ENCODE measurements at places on chromosomes 6 and 20.

DNA sequence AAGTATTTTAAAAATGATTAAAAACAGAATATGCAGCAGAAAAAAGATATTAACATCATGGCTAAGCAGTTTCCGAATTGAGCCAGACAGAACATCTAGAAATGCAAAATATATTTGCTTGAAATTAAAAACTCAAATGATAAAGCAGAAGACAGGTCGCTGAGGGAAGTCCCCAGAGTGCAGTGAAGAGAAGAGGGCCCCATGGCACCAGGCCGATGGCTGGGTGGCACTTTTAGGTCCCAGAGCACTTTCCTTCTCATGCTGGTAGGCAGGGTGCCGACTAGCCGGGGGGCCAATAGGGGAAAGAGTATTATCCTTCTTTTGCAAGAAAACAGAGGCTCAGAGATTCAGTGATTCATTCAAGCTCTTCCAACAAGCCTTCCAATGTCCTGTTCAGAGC is 58.9 kb downstream of the MYH7B start:
- no peak for DNase-seq

DNA sequence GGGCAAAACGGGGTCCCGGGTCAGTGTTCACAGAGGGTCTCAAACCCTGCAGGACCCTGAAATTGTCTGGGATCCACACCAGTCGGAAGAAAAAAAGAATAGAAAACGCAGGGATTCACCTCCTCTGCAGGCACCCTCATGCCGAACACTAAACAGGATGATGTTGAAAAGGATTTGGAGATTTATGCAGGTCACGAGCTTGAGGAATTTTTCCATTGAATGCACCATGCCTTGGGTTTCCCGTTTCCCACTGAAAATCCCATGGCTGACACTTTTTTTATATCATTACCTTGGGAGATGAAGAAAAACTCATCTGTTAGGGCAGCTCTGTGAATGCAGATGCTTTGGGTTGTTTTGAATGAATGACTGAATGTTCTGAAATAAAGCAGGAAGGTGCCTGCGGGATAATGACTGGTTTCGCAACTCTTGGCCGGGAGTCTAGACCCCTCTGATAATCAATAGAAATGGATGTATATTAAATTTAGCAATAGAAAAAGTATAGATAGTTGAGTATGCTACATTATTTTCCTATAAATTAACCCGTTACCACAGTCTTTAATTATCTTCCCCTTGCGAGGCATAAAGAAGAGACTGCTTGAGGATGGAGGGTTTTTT is 147.5 kb upstream of the AFDN start:
- no peak for DNase-seq

GRCh38 chr6:161138543-161139303 is 135.1 kb downstream of the AGPAT4 start:
- no peak for DNase-seq

- no peak for DNase-seq
These were observed 81.3 kb downstream of the SAMD5 start for GRCh38 chr6:147589739-147590250.

- DNase-seq = no peak
These were observed 139.1 kb upstream of the GMDS start for GRCh38 chr6:2384528-2384927.

- DNase-seq = no peak
These were observed 40.9 kb downstream of the CDKAL1 start for GRCh38 chr6:20575125-20575524.

GRCh38 chr6:25413207-25413905 is 134.2 kb downstream of the CARMIL1 start:
- DNase-seq = no peak

DNA sequence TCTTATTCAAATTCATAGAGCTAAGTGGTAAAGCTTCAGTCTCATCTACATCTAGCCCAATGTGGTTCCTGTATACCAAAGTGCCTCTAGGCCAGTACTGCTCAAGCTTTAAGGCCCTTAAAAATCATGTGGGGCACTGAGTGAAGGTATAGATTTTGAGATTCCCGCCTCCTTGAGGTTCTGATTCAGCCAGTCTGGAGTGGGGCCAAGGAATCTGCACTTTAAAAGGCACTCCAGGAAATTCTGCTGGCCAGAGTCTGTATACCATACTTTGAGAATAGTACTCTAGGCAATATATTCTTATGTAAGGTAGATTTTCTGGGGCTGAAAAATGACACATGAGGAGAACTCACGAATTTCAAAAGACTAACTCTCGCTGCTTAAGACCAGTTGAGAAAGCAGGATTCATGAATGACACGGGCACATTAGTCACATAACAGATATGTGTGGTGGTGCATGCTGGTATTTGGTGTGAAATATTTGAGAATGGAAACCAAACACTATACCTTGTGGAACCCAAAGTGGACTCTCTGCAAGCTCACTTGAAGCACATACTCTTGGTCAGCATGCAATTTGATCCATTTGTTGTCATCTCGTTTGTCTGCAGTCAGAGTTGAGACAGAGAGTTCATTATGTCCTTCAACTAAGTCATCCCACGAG is 47.6 kb upstream of the SIM1 start:
- no peak for DNase-seq

DNA sequence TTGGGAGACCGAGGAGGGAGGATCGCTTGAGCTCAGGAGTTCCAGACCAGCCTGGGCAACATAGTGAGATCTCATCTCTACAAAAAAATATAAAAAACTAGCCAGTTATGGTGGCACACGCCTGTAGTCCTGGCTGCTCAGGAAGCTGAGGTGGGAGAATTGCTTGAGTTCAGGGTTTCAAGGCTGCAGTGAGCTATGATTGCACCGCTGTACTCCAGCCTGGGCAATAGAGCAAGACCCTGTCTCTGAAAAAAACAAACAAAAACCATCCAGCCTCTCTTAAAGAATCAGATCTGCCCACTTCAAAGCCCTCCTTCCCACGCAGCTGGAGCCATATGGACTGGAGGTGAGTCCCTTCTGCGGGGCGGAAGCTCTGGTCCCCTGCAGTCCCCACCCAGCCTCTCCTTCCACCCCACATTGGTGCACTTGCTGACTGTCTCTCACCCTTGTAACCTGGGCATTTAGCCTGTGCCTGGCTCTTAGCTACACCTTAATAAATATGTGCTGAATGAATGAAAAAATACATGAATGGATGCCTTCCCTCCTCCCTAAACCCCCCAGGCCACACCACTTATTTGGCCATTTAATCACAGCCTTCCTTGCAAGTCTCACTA is 7.2 kb upstream of the PARD6B start:
- no peak for DNase-seq

DNA sequence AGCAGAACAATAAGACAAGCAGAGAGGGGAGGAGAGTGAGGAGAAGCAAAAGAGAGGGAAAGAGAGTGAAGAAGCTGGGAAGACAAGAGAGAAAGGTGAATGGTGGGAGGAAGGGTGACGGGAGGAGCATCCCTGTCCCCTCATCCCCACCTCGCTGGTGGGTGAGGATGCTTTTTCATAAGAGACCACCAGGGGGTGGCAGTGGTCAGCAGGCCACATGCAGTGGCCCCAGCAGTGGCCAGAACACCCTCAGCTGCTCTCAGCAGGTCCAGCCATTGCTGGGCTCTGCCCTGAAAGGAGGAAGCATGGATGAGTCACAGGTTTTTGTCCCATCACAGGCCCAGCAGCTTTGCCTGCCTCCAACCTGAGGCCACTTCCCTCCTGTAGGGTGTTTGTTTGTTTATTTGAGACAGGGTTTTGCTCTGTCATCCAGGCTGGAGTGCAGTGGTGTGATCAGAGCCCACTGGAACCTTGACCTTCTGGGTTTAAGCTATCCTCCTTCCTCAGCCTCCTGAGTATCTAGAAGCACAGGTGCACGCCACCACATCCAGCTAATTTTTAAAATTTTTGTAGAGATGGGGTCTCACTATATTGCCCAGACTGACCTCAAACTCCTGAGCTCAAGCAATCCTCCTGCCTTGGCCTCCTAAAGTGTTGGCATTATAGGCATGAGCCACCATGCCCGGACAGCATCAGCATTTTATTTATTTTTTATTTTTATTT is 24.0 kb downstream of the FGD2 start:
- no peak for DNase-seq

- no peak for DNase-seq
These were observed 1.4 kb upstream of the HSP90AB1 start for GRCh38 chr6:44245391-44245911.

DNA sequence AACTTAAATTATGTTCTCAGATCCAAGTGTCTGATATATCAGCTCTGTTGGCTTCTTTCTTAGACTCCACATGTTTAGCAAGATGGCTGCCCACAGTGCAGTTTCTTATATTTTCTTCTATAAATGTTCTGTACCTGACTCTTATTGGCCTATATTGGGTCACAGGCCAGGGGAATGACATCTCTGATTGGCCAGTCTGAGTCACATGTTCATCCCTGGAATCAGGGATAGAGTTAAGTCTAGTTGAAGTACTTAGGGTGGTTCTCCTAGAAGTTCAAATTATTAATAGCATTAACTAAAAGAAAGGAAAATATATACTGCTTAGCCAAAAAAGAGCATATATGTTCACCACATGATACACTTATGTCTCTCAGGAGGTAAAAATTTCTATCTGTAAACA is 105.3 kb upstream of the SLC22A16 start:
- no peak for DNase-seq

GRCh38 chr6:41684311-41685180 is 46.3 kb downstream of the MDFI start:
- DNase-seq = no peak

DNA sequence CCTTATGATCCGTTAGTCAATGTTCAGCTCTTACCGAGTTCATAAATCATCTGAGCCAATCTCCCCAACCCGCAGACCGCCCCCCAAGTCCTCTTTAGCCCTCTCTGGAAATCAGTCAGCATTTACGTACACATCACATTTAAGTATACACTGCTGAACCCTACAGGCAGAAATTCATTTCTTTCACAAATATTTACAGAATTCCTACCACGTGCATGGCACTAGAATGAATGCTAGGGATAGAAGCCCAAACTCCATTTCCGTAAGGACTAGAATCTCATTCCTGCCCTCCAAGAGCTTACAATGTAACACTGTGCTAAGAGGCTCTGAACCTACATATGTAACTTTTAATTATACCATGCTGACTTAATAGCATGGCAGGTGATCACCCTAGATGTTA is 1.8 kb downstream of the OSER1 start:
- no peak for DNase-seq

GRCh38 chr6:43254138-43254817 is 11.0 kb downstream of the TTBK1 start:
- no peak for DNase-seq

DNA sequence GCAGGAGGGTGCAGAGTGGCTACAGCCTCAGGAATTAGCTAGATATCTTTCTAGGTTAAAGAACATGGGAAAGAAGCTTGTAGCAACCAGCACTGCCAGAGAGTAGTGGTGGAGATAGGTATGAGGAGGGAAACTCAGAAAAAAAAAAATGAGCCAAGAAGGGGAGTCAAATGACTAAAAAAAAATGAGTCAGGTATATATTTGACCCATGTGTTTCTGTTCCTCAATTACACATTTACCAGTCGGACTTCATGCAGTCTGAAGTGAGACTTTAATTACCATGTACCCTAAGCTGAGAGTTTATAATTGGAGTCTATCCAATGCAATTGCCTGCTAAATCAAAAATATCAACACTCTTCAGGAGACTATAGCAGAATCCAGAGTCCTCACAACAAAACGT is 964.6 kb downstream of the HACE1 start:
- no peak for DNase-seq

DNA sequence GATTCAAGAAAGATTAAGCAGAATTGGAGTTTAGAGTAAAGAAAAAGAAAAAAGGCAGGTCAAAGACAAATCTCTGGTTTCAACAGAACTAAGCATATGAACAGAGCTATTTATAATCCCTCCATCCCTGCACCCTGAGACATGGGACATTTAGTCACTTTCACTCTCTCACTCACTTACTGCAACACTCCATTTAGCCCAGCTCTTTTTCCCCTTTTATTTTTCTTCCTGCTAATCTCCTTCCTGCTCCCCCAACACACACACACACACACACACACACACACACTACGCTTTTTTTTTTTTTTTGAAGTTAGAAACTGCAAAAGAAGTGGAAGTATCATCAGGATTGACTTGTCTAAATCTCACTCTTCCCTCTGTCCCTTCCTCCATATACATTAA is 45.1 kb upstream of the TBC1D7 start:
- DNase-seq = no peak

GRCh38 chr20:52010541-52010940 is 181.0 kb downstream of the ZFP64 start:
- DNase-seq = no peak

DNA sequence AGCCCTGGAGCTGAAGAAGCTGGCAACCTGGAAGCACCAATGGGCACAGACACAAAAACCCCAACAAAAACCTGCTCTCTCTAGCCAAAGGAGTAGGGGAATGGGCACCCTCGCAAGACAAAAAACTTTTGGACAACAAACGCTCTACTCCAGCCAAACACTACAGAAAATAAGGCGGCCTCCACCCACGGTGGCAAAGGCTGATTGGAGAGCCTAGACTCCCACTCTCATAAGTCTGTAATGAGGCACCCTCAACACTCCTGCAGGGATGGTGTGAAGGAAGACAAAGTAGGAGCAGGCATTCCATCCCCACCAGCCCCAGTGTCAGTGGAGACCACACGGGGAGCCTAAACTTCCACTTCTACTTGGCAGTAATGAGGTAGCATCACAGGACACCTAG is 8.8 kb downstream of the TTI1 start:
- DNase-seq = no peak

GRCh38 chr6:168170841-168171601 is 92.0 kb upstream of the FRMD1 start:
- DNase-seq = no peak
